ENCODE measurements at places on chromosomes 1 and 21.

GRCh38 chr1:155093911-155094621 lies 15.4 kb downstream of the EFNA3 start:
- peak; percentile 81 for DNase-seq

DNA sequence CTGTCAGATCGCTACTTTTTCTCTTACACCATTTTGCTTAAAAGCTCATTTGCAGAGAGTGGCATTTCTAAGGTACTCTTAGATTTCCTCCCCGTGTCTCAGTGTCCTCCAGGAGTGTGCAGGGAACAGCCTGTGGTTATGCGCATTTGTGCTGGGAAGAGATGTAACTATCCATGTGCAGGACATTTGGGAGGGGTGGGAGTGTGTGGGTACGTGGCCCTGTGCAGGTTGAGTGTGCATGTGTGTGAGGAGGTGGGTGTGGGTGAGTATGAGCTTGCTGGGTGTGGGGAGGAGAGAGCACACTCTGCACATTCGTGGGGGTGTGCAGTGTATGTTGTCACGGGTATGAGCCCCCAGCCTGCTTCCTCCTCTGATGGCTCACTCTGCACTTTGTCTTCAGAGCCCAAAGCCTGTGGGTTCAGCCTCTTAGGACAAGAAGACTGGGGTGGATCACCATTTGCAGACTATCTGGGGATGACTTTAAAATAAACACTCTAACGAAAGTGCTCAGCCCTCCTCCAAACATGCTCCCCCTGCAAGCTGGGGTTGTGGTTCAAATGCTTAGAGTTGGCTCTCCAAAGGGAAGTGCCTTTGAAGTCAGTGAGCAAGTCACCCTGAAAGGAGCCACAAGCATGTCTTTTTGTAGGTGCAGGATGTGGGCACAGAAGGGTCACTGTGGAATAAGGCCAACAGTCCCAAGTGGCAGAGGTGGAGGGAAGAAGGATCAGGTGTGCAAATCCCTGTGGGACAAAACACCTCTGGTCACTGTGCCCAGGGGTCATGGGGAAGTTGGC lies 295.4 kb downstream of the RRAGC start:
- DNase-seq, result no peak

DNA sequence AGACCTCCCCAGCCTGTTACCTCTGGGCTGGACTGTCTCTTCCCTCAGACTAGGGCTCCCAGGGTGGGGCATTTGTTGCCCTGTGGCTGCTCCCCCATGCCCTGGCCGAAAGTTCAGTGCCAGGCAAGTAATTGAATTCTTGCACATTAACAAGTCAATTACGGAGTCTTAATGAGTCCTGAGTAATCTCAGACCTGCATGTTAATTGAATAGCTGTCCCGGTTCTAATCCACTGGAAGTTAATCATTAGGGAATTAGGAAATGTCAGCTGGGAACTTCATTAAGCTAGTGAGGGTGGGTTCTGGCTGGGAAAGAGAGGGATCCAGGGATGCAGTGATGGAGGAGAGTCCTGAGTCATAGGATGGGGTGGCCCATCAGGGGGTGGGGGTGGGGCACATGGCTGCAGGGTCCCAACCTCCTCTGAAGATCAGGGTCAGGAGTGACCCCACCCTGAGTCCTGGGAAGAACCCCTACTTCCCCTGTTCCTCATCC lies 47.1 kb upstream of the CSF3R start:
- DNase-seq, result no peak

DNA sequence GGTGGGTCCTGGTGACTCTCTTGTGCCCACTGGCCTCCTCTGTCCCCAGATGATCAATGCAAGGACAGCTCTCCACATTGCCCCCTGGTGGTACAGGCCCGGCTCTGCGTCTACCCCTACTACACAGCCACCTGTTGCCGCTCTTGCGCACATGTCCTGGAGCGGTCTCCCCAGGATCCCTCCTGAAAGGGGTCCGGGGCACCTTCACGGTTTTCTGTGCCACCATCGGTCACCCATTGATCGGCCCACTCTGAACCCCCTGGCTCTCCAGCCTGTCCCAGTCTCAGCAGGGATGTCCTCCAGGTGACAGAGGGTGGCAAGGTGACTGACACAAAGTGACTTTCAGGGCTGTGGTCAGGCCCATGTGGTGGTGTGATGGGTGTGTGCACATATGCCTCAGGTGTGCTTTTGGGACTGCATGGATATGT lies 10.8 kb downstream of the ADAMTSL4 start:
- peak; percentile 14 for DNase-seq

DNA sequence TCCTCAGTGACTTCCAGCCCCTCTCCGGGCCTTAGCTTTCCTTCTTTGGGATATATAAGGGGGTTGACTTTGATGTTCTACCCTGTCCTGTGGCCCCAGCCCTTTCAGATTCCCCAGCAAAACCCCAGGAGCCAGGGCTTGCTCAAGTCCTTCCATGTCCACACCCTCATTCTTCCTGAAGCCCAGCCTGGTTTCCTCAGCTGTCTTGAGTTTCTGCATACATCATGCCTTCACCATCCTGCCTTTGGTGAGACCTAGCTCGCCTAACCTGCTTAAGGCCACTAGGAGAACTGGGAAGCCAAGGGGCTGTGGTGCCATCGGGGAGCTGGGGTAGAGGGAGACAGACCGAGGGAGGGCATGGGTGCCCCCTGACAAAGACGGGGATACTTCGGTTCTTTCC lies 17.2 kb upstream of the PEF1 start:
- no peak for DNase-seq

- DNase-seq, result no peak
These were observed 228.6 kb downstream of the COP1 start for GRCh38 chr1:175978476-175978875.

DNA sequence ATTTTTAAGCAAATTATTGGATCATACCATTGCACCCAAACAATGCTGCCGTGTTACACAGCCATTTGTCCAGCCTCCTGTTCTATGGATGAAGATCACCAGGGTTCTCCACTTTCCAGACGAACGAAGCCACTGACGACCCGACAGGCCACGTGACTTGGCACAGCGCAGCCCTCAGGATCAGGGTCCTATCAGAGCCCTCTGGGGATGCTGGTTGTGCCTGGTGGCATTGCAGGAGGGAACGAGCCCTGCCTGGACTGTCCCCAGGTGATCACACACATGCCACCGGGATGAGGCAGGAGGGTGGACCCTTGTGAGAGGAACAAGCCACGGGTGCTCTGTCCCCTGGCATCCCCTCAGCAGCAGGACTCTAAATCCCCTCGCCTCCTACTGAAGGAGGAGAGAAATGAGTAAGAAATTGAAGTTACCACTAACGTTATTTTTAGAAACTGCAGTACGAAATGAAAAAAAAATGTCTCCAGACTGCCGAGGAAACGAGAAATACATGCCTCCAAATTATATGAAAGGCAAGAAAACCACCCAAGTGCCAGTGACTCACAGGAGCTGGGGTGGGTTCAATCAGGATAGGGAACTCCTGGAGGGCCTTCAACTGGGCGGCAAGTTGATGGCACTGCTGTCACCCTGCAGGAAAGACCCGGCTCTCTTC lies 58.7 kb upstream of the PDE9A start:
- no peak for DNase-seq

- DNase-seq, result no peak
These were observed 20.3 kb upstream of the CSF1 start for GRCh38 chr1:109890115-109890953.

GRCh38 chr1:78274814-78275213 lies 216.0 kb upstream of the PTGFR start:
- no peak for DNase-seq

GRCh38 chr21:41523175-41523574 lies 15.2 kb upstream of the TMPRSS2 start:
- DNase-seq, result no peak

DNA sequence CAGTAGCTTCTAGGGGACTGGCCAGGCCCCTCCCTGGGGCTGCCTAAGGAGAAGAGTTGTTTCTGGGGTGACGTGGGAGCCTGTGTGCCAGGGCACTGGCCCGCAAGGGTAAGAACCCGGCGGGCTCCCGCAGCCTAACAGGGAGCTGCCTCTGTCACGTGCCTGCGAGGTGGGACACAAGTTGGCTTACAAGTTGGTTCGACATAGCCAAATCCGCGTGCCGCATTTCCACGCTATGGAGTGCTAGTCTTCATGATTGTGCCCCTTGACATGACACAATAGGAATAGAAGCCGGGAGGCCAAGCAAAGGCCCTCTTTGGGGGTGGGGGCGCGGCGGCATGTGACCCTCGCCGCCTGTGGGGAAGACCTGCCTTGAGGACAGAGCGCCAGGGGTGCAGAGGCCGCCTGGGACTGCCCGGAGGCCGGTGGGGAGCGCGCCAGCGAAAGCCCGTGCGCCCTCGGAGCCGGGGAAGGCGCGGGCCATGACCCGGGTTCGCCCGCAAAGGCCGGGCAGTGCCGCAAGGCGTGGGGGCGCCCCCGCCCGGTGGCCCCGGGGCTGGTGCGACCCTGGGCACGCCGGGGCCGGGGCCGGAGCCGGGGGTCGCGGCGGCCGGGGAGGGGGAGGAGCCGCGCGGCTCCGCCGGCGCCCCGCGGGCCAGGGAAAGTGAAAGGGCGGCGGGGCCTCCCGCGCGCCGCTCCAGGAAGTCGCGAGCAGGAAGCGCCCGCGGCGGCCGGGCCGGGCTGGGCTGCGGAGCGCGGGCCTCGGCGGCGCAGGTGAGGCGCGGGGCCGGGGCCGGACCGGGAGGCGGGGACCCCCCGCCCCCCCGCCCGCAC lies at the start of gene SLC37A1:
TSS of gene SLC37A1 (plus strand) at position 702 of the 834 bp plus-strand sequence. CDS start 4,603 bp downstream, outside the sequence.
- no peak for DNase-seq

DNA sequence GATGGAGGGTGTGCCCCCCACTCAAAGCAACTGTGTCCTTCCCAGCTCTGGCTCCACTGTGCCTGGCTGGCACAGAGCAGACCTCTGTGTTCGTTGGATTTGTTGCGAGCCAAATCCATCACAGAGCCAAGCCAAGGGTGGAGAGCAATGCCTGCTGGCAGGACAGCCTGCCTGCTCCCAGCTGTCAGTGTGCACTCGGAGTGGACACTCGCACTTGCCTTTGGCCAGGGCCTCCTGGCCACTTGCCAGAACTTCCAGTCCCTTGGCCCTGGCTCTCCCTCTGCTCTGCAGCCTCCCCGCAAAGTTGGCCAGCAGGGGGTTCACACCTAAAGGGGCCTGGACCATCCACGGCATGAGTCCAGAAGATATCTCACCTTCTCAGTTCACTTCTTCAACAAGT lies 16.4 kb downstream of the HEYL start:
- DNase-seq, result no peak

DNA sequence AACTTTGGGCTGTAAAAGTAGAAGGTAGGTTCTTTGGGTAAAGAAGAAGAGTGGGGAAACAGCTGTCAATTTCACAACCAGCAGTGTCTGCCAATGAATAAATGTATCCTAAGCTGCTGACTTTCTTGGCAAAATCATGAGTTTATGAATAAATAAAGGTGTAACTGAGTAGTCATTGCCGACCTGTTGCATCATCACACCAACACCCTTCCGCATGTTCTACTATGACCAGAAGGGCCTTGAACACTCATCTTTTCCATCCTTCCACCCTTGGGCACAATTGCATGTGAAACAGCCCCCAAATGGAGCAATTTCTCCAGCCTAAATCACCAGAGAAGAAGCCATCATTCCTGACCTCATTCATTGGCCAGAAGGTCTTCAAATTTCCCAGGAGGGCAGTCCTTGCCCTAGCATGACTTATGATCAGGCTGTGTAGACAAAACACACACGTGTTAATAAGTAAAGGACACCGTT lies 31.2 kb upstream of the QSOX1 start:
- DNase-seq, result no peak

- no peak for DNase-seq
These were observed 22.4 kb downstream of the SLAMF1 start for GRCh38 chr1:160624464-160624863.

Measured in NCI-H2227 treated with DMSO at 0.1 percent for 48 hours (cell line).